Fibroblast of skin of right quadriceps (primary cell): ENCODE measurements at places on chromosomes 11 and 22.

DNA sequence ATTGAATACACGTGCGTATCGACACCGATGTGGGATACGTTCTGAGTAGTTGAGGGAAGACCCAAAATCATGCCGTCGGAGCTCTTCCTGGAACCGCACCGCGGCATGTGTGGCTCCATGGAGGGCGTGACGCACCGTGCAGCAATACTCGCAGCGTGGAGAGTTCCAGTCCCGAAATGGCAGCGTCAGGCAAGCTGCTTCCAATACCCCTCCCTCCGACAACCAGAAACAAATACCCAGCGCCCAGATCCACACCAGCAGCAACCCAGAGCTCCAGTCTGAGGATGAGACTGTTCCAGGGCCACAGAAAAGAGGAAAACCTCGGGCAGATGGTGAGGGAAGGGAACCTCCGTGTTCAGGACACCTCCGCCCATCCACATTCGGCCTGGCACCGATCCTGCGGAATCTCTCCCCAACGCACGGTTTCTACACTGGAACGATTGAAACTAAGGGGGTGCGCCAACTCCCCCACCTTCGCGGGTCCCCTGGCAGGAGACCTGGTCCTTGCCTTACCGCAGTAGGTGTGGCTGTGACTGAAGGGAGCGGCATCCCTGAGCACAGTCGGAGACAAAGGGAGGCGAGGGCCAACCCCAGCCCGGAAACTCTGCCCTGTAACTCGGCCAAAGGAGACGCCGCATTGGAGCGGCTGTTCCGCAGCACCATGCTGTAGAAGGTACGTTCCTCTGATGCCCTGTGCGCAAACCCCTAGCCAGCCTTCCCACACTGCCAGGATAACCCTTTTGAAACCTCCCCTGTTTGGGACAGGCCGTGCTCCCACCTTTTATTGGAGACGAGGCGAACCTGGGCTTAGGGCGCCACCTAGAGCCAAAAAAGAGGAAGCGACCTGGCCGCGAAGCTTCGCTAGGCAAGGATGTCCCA, 28.2 kb downstream of the DBX1 start:
- DNase-seq, result peak; percentile 67

- DNase-seq, result no peak
Measured at GRCh38 chr22:20241579-20242392, 26.3 kb downstream of the RTN4R start.

GRCh38 chr22:38122616-38123015, 12.1 kb upstream of the BAIAP2L2 start:
- DNase-seq, result no peak

- no peak for DNase-seq
Measured at GRCh38 chr22:37282385-37282677, at the start of gene CYTH4. Gene CYTH4 (plus strand): TSS chr22:37282508. CDS start chr22:37282570, 62 bp downstream.

- DNase-seq, result no peak
Measured at GRCh38 chr11:34158661-34159060, 53.2 kb downstream of the NAT10 start.

- DNase-seq, result peak; percentile 84
Measured at GRCh38 chr11:92380882-92381281, 156.3 kb downstream of the FAT3 start.
